Activated T-cell treated with anti-CD3 and anti-CD28 coated beads for 1 hour (primary cell): ENCODE measurements at places on chromosomes 3 and 15.

DNA sequence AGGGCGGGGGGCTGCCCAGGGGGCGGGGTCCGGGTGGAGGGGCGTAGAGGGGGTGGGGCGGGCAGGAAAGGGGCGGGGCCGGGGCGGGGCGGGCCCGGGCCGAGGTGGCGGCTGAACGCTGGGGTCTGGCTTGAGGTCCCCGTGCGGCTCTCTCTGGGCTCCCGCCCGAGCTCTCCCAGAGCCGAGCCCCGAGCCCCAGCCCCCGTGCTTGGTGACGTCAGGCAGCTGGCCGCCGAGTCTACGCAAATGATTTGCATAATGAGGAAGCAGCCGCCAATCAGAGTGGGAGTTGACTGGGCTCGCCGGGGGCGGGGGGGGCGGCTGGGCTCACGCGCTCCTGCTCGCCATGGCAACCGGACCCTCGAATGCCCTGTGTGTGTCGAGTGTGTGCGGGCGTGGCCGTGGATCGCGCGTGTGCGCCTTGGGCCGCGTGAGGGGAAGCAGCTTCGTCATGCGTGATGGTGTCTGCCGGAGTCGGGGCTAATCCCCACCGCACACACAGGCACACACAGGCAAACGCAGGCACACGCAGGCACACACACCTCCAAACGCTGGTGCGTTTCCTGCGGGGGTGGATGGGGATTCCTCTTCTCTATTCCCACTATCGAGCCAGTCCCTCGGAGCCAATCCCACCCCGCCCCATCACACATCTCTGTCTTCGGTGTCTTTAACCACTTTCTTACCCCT, at the start of gene CELF6:
Gene CELF6, minus strand, starts transcription at position 173 of the 687 bp plus-strand sequence. CDS start 283 bp downstream, outside the sequence.
- DNase-seq: peak; percentile 51

- no peak for DNase-seq
Observed at GRCh38 chr15:51111061-51111460, 16.4 kb upstream of the TNFAIP8L3 start.

DNA sequence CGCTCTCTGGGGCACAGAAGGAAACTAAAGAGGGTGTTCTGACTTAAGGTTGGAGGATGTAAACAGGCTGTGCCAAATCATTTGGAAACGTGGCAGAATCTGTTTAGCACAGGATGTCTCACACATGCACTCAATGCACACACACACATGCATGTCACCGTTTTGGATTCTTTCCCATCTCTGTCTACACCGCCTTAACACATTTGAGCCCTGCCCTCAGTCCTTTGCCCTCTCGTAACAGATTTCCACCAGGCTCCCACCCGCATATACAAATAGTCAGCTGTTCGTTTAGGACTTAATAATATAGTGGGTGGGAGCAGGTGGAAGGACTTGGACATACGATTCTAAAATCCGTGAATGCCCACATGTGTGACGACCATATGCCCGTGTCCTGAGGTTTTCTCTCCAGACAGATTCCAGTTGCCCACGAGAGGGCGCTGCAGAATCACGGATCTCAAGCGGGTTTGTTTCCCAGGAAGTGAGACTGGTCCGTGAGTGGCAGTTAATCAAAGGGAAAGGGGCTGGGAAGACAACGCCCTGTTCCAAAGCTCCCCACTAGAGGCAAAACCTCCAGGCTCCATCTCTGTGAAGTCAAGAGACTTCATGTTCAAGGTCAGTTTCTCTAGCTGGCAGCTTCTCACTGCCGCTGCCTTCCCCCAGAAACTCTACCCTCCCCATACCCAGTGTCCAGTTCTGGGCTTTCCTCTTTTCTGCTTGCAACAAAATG, 44.5 kb downstream of the NOX5 start:
- peak; percentile 65 for DNase-seq

DNA sequence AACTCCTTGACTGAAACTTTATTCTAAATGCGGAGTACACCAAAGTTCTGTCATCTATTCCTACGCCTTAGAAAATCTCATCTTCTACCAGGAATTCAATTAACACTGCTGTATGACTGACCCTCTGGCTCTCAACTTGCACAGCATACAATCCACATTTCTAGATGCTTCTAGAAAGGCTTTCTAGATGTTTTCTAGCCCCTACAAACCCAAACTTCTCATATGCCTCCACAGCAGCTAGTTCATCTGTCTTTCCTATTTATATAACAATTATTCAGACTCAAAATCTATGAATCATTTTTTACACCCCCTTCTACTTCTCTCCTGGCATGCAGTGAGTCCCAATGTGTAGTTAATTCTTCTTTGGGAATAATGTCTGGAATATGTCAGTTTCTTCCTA, 13.2 kb downstream of the INO80 start:
- DNase-seq: no peak

DNA sequence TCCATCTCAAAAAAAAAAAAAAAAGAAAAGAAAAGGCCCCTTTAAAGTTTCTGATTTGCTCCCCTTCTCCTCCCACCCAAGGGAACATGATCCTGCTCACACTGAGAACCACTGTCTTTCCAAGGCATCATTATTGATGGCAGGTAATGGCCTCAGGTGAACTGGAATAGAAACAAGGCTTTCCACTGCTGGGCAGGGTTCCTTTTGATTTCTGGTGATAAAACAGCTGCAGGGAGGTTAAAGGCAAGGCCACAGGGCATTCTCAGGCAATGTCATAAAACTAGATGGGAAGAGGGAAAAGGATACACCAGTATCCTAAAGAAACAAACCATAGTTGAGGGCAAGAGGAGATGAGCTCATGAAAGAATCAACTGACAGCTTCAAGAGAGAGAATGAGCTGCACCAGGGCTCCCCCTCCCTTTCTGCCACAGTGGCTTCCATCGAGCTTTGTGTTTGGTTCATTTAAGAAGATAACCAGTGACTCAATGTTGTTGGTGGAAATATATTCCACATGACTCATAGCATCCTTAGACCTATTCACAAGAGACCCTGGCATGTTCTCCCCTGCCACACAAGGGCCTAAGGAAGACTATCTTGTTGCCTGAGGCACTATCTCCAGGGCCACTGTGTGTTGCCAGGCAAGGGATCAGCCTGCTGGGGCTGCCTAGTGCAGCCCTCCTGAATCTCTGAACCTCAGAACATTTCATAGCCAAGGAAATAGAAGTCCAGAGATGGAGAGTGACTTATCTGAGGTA, 86.4 kb downstream of the WDR76 start:
- no peak for DNase-seq

- DNase-seq: no peak
Observed at GRCh38 chr3:125470671-125471070, 49.3 kb downstream of the SNX4 start.

GRCh38 chr3:114446600-114446999, 152.8 kb downstream of the TIGIT start:
- DNase-seq: no peak

GRCh38 chr3:78879295-78879860, 888.4 kb downstream of the ROBO1 start:
- no peak for DNase-seq

GRCh38 chr15:81312790-81313543, 11.0 kb downstream of the STARD5 start:
- DNase-seq: no peak

DNA sequence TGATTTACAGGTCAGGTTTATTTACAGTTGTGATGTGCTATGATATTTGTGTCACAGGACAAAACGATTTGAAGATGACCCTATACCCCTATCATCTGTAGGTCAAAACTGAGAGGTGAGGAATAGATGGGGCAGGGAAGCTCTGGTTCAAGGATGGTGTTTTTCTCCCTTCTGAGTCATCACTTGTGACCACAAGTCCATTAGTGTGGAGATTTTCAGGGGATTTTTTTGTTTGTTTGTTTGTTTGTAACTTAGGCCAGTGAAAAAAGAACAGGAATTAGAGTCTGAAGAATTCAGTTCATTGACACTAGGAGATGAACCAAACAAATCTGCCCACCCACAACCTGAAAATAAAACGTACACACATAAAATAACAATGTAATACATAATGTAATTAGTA, 62.7 kb upstream of the FAM98B start:
- no peak for DNase-seq

DNA sequence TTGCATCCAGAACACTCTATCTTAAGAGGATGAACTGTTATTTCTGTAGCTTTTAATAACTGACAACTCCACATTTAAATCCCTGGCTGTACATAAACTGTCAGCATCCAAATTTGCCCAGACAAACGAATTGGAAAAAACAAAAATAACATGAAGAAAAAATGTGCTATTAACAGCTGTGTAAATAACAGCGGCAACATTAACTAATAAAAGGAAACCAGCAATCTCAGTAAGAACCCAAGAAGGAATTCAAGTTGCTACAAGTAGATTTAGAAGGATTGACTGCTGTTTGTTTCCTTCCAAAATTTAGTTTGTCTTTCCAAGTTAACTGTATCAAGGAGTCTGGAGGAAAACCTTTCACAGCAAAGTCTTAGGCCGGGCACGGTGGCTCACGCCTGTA, 550.6 kb upstream of the MDFIC2 start:
- DNase-seq: no peak

GRCh38 chr3:77780278-77780996, 740.5 kb downstream of the ROBO2 start:
- DNase-seq: no peak

GRCh38 chr3:115284980-115285379, 137.9 kb upstream of the ZBTB20 start:
- no peak for DNase-seq

- DNase-seq: no peak
Observed at GRCh38 chr3:192229866-192230265, 497.5 kb downstream of the FGF12 start.

DNA sequence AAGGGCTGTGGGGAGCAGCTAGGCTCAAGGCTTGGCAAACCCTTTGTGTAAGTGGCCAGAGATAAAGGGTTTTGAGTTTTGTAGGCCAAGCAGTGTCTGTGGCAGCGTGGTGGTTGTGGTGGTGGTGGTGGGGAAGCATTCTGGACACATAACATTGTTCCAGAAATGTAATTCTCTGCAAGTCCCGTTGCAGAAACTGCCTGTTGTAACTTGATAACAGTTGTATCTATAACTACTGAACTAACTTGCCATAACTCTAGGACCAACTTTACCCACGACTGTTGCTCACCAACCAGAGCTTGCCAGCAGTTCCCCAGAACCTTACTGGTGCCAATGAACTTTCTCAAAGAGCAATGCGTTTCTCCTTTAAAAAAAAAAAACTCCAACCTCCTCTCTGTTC, 18.1 kb upstream of the TMEM40 start:
- no peak for DNase-seq

DNA sequence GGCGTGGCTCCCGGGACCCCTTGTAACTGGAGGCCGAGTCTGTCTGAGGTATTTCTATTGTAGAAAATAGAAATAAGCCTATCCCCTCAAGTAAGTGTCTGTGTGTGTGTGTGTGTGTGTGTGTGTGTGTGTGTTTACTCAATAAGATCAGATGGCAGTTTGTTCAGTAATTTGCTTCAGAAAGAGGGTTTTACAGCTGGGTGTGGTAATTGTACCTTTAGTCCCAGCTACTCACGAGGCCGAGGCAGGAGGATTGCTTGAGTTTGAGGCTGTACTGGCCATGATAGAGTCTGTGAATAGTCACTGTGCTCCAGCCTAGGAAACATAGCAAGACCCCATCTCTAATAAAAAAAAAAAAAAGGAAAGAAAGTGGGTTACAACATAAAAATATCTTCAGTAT, 8.7 kb downstream of the SPINT1 start:
- DNase-seq: no peak

- no peak for DNase-seq
Observed at GRCh38 chr3:46565607-46566039, 479 bp downstream of the LRRC2 start.

DNA sequence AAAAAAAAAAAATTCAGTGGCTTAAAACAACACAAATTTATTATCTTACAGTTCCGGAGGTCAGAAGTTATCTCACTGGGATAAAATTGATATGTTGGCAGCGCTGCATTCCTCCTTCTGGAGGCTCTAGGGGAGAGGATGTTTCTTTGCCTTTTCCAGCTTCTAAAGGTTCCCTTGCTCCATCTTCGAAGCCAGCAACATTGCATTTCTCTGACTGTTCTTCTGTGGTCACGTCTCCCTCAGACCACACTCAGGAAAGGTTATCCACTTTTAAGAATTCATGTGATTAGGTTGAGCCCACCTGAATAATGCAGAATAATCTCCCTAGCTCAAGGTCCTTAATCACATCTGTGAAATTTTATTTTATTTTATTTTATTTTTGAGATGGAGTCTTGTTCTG, 23.4 kb upstream of the ACAP2 start:
- DNase-seq: no peak
